ELF-1 (cell line): ENCODE measurements at places on chromosomes 11 and 22.
A peak's percentile ranks its signal among the peaks of the same experiment; 100 is the strongest.

- no peak for DNase-seq
Measured at GRCh38 chr22:44453441-44454112, 44.5 kb downstream of the RTL6 start.

GRCh38 chr11:126522606-126523005, 167.1 kb downstream of the ST3GAL4 start:
- DNase-seq = no peak

GRCh38 chr11:72497731-72498130, 63.4 kb upstream of the CLPB start:
- DNase-seq = no peak

- peak; percentile 10 for DNase-seq
Measured at GRCh38 chr11:65870706-65871681, 1.6 kb downstream of the EFEMP2 start.

DNA sequence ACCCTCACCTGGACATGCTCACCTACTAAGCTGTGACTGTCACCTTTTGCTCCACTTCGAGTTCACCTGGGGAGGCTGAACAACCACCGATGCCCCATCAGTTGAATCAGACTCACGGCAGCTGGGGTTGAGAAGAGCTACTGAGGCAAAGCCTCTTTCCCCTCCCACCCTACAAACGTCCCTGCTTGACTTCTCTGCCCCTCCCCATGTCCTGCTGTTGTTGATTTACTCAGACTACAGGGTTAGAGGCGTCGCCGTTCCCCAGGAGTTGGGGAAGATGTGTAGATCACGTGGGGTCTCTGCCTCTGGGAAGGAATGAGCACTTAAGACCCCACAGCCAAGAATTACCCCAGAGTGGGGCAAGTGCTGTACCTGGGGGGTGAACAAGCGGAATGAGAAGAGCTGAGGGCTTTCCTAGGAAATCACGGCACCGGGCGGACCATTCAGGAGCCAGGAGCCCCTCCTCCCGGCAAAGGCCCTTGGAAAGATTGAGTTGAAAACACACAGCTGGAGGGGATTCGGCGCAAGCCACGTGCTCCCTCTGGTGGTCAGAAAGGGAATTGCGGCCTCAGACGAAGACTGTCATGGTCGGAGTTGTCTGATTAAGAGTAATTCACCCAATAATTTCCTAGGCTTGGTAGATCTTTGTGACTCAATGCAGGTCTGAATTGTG, 7.0 kb downstream of the FXYD2 start:
- peak; percentile 95 for DNase-seq

DNA sequence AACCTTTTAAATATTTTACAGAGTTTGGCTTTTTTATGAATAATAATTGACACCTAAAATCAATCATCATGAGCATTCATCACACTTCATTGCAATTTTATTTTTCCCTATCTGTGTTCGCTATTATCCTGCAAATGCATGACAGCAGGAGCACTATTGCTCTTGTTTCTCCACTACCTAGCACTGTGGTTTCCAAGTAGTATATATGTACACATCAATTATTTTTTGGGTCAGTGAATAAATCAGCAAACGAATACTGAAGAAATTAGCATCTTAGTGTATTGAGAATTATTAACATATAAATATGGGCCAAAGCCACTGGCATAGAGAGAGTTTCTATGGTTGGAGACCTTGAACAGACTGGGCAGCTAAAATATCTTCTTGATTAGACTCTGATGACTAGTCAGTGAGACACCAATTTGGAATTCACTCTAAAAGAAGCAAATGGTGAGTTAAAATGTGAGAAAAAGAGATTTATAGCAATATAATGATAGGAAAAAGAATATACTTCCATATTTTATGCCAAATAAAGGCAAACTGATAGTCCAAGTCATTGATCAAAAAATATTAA, 731.1 kb upstream of the LUZP2 start:
- no peak for DNase-seq

- DNase-seq = no peak
Measured at GRCh38 chr11:44188643-44189042, 93.2 kb downstream of the EXT2 start.

- DNase-seq = no peak
Measured at GRCh38 chr11:44002191-44003093, 45.3 kb upstream of the ACCSL start.

DNA sequence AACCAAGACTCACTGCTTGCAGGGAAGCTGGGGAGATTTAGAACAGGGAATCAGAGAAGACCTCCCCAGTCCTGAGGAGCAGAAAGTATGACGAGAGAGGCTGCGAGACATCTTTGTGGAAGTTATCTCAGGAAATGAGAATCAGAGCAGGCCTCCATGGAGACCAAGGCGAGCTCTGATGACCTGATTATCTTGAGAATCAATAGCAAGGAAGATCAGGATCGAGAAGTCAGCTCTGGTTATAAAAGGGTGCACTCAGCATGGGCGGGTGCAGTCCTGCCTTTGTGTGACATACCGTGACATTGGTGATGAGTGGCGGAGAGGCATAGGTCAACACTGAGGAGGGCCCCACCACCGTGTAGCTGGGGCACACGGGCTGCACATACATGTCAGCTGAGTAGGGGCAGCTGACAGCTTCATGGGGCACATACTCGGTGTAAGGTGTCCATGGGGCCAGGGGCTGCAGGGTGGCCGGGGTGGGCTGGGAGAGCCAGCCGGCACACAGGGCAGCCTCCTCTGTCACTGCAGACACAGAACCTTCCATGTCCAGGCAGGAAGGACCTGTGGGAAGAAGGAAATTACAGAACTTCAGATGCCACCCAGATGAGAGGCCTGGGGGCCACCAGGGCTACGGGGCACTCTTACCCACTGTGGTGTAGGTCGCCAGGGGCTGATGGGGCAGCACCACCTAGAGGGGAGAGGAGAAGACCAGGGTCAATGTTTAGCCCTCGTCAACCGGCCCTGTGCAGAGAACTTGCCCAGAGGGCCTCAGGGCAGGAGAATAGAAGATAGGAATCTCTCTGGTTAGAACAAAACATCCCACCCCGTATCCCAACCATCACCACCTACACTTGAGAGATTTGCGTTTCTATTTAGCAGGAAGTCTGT, 21.7 kb downstream of the POU2AF1 start:
- DNase-seq = peak; percentile 27
